ENCODE measurements at places on chromosomes 3 and 15.
A peak's percentile ranks its signal among the peaks of the same experiment; 100 is the strongest.

- H3K4me1 ChIP-seq = peaks cover 11% of the 10 kb centered on the region
- H3K36me3 ChIP-seq = 0 out of 2 replicates have a peak, but pooled peaks cover 5% of the 10 kb centered on the region
- DNase-seq = no peak
- H3K27me3 ChIP-seq = no peaks in the 10 kb centered on the region
- H3K4me3 ChIP-seq = no peak overlapping the region
Measured at GRCh38 chr3:20123131-20123652, 62.8 kb downstream of the SGO1 start.

DNA sequence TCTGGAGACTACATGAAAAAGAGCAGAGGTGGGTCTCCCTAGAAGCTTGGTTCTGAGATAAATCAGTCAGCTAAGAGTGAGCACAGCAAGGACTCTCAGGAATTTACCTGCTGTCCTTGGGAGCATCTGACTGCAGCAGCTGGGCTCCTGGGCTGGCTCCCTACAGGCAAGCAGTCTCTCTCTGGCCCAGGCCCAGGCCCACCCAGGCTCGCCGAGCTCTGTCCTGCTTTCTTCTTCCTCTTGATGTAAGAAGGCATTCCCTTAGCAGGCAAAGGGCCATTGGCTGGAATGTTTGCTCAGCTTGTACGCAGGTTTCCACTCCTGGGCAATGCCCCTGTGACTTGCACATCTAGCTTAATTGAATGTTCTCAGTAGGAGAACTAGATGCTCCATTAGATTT, 4.3 kb upstream of the RBP2 start:
- H3K27ac ChIP-seq = no peak overlapping the region
- DNase-seq = no peak
- H3K4me3 ChIP-seq = no peak overlapping the region
- no peaks in the 10 kb centered on the region for H3K27me3 ChIP-seq
- H3K36me3 ChIP-seq = no peaks in the 10 kb centered on the region

GRCh38 chr3:122475316-122475715, 39.4 kb downstream of the KPNA1 start:
- no peak for DNase-seq
- no peak overlapping the region for H3K27ac ChIP-seq
- no peaks in the 10 kb centered on the region for H3K27me3 ChIP-seq
- no peaks in the 10 kb centered on the region for H3K4me1 ChIP-seq
- no peak overlapping the region for H3K4me3 ChIP-seq

DNA sequence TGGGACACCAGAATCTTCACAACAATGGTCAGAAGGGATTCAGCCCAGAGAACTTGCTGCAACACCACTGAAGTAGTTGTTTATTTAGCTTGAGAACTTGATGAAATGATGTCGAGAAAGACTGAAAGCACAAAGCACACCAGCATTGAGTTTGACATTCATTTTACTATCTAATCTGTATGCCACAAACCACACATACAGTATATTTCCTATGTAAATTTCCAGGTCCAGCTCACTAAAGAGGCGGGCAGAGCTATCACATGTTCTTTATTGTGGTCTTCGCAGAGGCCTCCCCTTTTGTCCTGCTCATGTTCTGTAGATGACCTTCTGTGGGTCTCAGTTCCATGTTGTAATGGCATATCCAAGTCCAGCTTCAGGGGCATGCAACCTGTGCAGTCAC, 10.4 kb upstream of the FMN1 start:
- no peak overlapping the region for H3K4me3 ChIP-seq
- peaks cover 61% of the 10 kb centered on the region for H3K27me3 ChIP-seq
- no peak overlapping the region for H3K27ac ChIP-seq
- DNase-seq = no peak

DNA sequence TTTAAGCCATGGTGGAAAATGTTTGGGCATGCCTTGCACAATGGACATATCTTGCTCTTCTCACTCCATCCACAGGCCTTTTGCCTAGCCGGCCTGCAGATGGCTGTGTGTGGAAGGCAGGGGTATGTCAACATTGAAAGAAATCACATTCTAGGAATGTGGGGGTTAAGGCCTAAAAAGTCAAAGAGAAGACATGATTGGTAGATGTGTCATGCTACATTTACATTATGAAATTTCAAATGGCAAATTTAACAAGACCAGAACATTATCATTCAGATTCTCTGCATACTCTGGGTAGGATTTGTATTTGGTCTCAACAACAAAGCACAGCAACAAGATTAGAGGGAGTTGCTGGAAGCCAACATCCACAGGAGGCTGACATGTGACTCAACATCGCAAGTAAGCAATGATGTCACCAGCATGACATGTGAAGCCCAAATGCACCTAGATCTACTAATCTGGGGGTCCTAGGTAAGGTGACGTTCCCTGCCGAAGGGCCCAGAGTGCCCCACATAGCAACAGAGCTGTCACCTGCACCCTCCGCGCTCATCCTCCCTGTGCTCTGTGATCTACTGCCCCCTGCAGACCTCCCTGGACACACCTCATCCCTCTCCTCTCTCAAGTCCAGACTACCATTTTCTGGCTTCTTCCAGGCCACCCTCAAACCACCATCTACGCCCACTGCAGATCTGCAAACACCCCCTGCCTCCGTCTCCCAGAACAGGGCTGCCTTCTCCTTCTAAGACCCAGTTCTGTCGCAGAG, 39.4 kb downstream of the CLDN18 start:
- no peaks in the 10 kb centered on the region for H3K27me3 ChIP-seq
- H3K4me3 ChIP-seq = no peak overlapping the region
- no peaks in the 10 kb centered on the region for H3K4me1 ChIP-seq
- H3K36me3 ChIP-seq = no peaks in the 10 kb centered on the region
- no peak for DNase-seq

- peaks cover 10% of the 10 kb centered on the region for H3K4me1 ChIP-seq
- H3K4me3 ChIP-seq = peak overlapping the region; percentile 96
- no peaks in the 10 kb centered on the region for H3K36me3 ChIP-seq
Measured at GRCh38 chr15:63601026-63601703, 4.0 kb downstream of the FBXL22 start.

DNA sequence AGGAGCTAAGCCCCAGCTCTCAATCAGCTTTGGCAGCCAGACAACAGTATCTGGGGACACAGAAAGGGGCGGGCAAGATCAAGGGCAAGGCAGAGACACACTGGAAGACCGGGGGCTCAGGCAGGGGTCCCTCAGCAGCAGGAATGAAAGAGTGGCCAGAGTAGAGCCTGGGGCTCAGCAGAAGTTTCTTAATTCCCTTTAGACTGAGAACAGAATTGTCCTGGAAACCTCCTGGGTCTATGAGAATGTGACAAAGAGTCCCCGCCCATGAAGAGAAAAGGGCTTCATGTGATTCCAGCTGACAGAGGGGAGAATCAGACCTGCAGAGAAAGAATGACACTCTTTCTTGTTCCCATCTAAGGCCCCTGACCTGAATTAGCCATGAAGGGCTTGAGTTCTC, 95.2 kb upstream of the CTNNB1 start:
- DNase-seq = no peak
- H3K4me3 ChIP-seq = no peak overlapping the region
- no peak overlapping the region for H3K27ac ChIP-seq
- H3K27me3 ChIP-seq = no peaks in the 10 kb centered on the region
- H3K36me3 ChIP-seq = no peaks in the 10 kb centered on the region
- no peaks in the 10 kb centered on the region for H3K4me1 ChIP-seq

GRCh38 chr3:193742628-193743027, 149.6 kb downstream of the OPA1 start:
- no peaks in the 10 kb centered on the region for H3K27me3 ChIP-seq
- peaks cover 19% of the 10 kb centered on the region for H3K4me1 ChIP-seq
- peak; percentile 91 for DNase-seq
- H3K27ac ChIP-seq = peak overlapping the region; percentile 76

All from MM.1S (cell line).